ENCODE measurements at places on chromosomes 6 and 20.

- DNase-seq, result no peak
These were observed 18.1 kb downstream of the TFAP2A start for GRCh38 chr6:10396785-10397184.

DNA sequence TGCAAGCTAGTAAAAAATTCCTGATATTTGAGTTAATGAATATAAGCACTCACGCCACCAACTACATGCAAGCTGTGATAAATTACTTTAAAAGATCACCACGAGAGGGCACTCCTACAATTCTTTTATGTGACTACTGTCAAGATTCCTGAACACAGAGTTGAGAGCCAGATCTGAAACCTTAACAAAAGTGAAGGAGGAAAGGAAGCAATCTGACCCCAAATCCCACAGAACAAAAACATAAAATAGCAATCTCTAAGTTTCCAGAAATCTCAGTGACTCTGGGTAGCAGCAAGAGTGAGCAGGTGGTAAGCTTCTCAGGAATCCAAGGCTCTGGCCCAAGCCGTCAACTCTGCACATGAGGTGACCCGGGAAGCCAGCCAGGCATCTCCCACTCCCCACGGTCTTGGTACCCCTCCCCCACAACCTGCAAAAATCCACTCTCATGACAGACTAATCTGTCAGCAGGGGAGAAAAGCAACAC is 55.1 kb downstream of the STAU1 start:
- DNase-seq, result peak; percentile 20

GRCh38 chr20:8876366-8876765 is 192.5 kb upstream of the PLCB4 start:
- DNase-seq, result no peak

GRCh38 chr6:16850681-16851026 is 89.4 kb upstream of the ATXN1 start:
- DNase-seq, result no peak

- DNase-seq, result no peak
These were observed 39.0 kb downstream of the MAN1A1 start for GRCh38 chr6:119310486-119311036.

- DNase-seq, result no peak
These were observed 210.0 kb upstream of the SNX9 start for GRCh38 chr6:157613011-157613522.

- DNase-seq, result no peak
These were observed 494.8 kb upstream of the MAN1A1 start for GRCh38 chr6:119844387-119844786.

DNA sequence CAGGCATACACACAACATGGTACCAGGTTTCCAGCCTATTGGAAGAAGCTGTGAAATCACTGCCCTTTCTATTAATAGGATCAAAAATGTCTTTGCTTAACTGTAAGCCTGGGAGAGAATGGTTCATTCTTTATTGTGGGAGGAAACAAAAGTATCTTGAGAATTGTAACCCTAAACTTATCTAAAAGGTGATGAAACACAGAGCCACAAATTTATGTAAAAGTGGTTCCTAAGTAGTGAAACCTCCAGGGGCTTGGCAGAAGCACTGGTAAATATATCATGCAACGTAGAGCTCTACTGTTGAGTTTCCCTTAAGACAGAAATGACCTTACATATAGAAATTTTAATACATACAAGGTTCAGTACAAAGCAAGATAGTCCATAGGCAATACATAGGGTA is 17.2 kb upstream of the NOX3 start:
- no peak for DNase-seq

- no peak for DNase-seq
These were observed 138.2 kb downstream of the TENT5A start for GRCh38 chr6:81614292-81614691.

GRCh38 chr6:110348961-110349690 is 9.0 kb downstream of the METTL24 start:
- no peak for DNase-seq

- DNase-seq, result no peak
These were observed 500 bp downstream of the LTV1 start for GRCh38 chr6:143843677-143843999.

DNA sequence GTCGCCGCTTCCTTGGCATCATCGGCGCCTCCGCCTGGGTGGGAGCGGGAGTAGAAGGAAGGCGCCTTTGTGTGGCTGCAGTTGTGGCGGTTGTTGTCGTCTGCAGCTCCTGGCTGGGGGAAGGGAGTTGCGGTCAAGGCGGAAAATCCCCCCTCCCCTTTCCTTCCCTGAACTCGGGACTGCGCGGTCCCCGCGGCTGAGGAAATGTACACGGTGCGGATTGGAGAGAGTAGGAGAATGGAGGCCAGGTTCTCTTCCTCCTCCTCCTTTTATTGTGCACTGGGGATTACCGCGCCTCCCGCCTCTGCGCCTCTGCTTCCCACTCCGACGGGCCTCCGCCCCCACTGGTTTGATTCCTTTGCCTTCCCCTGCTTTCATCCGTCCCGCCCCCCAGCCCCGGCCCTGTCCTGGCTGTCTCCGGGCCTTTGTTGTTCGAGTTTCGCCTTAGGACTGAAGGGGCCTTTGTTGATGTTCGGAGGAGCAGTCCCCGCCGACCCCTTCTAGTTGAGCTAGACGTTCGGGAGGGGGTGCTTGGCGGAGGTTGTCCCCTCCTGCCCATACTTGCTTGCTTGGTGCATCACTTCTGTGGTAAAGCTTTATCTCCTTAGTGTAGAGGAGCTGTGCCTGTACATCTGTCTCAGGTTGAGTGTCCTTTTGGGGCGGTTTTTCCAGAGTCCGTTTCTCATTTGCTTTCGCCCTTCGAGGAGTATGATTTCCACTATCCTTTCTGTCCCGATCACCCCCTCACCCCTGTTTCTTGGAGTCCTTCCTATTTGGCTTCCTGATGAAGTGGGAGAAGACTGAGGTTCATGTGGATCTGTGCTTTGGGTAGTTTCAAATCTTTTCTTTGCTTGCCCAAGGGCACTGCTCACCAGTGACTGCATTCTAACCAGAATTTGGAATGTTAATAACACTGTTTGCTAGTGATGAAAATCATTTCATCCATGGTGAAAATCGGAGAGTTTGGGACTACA is 764 bp downstream of the ZNF292 start:
- peak; percentile 52 for DNase-seq

DNA sequence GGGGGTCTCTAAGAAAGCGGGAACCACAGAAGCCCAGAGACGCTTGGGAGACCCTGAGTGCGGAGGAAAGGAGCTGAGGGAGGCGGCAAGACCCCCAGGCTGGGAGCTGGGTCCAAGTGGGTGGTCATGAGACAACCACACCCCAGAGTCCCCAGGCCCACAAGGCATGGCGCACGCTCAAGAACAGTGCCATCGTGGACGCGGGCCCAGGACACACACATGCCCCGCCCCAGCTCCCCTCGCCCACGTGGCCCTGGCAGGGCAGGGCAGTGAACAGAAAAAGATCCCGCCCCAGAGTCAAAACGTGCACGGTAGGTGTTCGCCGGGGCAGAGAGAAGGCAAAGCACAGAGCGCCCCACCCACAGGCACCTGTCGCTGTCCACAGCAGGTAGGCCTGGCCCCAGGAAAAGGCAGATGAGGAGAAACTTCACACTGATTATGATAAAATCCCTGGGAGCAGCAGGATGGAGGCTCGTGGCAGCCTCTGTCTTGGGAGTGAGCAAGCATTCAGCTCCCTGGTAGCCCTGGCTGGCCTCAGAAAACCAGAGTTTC is 50.0 kb downstream of the BPIFB1 start:
- DNase-seq, result no peak

GRCh38 chr6:151494936-151495320 is 1.1 kb downstream of the CCDC170 start:
- no peak for DNase-seq

GRCh38 chr20:36571564-36572504 is 1.6 kb upstream of the TGIF2 start:
- DNase-seq, result no peak

GRCh38 chr6:56168596-56168995 is 78.8 kb downstream of the COL21A1 start:
- DNase-seq, result no peak

GRCh38 chr6:111159633-111160032 is 72.3 kb downstream of the SLC16A10 start:
- DNase-seq, result no peak

GRCh38 chr6:2460216-2460745 is 214.9 kb upstream of the GMDS start:
- no peak for DNase-seq

GRCh38 chr20:43458422-43458924 is 777 bp downstream of the SRSF6 start:
- DNase-seq, result no peak

GRCh38 chr6:18795726-18796125 is 408.6 kb downstream of the RNF144B start:
- DNase-seq, result no peak

- DNase-seq, result no peak
These were observed 156.4 kb upstream of the DTNBP1 start for GRCh38 chr6:15819226-15819625.

GRCh38 chr6:28658475-28659249 is 133.0 kb downstream of the GPX5 start:
- peak; percentile 44 for DNase-seq

GRCh38 chr6:113095841-113096240 is 748.7 kb downstream of the RFPL4B start:
- no peak for DNase-seq

DNA sequence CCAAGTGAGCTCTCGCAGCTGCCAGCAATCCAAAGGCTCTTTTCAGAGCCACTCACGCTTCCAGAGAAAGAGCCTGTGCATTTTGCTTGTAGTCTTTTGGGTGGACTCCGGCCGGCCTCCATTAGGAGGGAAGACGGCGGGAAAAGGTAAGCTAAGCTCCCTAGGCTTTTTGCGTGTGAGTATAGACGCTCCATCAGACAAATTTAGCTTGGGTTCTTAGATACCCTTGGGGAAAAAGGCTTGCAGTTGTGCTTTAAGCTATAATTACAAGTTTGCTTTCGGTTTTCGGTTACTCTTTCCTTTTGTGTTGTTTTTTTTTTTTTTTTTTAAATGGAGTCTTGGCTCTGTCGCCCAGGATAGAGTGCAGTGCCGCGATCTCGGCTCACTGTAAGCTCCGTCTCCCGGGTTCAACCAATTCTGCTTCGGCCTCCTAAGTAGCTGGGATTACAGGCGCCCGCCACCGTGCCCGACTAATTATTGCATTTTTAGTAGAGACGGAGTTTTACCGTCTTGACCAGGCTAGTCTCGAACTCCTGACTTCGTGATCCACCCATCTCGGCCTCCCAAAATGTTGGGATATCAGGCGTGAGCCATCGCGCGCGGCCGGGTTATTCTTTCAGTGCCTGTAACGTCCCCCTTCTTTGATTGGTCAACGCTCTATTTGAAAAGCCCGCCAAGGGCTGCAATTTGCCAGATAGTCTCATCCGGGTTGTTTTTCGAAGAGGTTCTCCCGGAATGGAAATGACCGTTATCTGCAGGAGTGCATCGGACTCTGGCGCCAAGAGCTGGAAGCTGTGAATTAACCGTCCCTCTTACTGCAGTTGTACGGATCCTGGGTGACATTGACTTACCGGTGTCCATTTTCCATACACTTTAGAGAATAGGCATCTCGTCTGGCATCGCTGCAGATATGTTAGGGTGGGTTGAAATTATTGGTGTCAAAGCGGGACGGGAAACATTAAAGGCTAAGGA is 18.1 kb downstream of the OR2B2 start:
- DNase-seq, result peak; percentile 84

DNA sequence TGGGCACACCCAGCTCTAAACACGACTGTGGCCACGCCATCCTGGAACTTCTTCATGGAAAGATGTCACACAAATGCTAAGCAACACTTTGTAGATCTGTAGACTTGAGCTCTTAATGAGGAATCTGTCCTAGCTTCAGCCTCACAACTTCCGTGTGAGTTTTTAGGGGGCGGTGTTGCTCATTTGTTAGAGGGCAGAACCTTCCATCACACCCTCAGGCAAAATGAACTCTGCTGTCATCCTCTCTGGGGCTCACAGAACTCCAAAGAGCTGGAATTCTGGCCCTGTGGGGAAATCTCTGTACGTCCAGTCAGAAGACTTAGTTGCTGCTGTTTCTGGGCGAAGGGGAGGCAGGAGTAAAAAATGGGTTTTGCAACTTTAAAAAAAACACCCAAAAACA is 49.8 kb downstream of the NRN1 start:
- no peak for DNase-seq

- no peak for DNase-seq
These were observed 222.4 kb upstream of the MYLIP start for GRCh38 chr6:15906420-15907016.

- no peak for DNase-seq
These were observed 40.4 kb downstream of the TFEB start for GRCh38 chr6:41694815-41695526.

GRCh38 chr6:28525496-28526039 is at the start of gene GPX5:
TSS of gene GPX5 (plus strand) at chr6:28525881. CDS start at chr6:28526014, 133 bp downstream.
- no peak for DNase-seq

DNA sequence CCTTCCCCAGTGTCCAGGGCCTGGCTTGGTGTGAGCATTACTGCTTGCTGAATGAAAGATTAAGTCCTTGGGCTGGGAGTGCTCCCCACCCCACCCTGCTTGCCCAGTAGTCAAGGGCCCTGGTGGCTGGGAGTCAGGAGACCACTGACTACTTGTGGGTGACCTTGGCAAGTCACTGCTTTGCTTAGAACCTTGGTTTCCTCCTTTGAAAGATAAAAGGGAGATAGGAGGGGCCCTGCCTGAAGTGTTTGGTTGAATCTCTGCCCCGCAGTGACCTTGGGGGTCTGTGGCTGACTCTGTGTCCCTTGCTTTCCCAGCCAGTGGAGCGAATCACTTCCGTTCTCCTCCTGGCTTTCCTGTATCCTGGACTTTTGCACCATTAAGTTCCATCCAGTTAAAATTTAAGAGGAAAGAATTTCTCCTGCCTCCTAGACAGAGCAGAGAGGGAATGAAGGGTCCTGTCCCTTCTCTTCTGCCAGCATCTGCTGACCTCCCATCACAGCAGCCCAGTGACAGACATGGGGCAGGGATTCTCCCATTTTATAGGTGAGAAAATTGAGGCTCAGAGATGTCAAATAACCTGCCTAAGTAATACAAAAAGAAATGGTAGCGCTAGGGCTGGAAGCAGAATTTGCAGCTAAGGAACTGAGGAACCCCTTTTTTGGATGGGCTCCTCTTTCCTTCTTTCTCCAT is 3.5 kb upstream of the EPB41L1 start:
- DNase-seq, result no peak

- DNase-seq, result no peak
These were observed 76.7 kb downstream of the CDYL start for GRCh38 chr6:4852938-4853337.

DNA sequence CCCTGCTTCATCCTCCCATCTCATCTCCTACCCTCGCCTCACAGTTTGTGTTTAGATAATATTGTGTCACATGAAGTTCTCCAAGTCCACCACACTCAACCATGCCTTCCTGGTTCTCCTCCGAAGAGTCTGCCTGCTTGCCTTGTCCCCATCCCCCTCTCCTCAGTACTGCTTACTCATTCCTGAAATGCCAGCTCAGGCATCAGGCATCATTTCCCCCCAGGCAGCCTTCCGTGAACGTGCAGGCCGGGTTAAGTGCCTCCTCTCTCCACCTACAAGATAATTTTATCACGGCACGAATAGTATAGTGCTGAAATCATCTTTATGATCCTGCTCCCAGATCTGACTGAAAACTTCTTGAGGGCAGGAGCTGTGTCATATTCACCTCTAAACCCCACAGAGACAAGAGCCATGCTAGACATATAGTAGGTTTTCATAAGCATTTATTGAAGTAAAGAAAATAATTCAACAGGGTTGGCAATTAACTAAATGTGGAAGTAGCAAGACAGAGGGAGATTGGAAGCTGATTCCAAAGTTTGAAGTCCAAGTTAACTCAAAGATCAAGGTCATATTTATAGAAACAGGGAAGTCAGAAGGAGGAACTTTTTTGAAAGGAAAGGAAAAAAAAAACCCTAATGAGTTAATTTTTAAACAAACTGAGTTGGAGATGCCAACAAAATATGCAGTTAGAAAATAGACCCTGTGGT is 48.7 kb upstream of the BMP2 start:
- DNase-seq, result no peak

Data from DMS79 treated with DMSO at 0.1 percent for 48 hours (cell line).